ENCODE measurements at places on chromosomes 4 and X. TPM values are rescaled to one million over a fixed set of nuclear protein-coding genes. Genes with fewer than 3 reads are reported as not detected.

DNA sequence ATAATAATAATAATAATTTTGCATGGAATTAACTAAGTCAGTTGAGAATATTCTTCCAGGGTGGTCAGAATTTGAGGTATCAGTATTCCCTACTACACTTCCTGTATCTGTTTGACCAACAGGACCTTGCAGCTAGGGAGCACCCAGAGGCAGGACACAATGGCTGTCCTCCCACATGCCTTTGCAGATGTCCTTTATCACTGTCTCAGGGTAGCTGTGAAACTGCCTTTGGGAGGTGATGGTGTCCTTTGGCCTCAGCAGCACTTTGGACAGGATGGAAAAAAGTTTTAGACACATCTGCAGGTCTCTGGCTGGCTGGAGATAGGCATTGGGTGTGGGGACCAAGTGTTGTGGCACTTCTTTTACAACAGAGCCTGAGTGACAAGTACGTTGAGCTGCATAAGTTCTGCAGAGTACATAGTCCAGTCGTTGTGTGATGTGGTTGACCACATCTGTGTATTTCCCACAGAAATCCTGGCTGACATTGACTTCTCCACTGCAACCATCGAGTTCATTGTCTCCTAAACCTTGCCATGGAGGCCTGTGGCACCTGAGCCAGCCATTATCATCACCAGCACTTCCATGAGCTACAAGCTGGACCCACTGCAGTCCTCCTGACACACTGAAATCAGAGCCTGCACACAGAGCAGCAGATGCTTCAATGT is 19.1 kb upstream of the UBA6 start:
- DNase-seq: no peak

DNA sequence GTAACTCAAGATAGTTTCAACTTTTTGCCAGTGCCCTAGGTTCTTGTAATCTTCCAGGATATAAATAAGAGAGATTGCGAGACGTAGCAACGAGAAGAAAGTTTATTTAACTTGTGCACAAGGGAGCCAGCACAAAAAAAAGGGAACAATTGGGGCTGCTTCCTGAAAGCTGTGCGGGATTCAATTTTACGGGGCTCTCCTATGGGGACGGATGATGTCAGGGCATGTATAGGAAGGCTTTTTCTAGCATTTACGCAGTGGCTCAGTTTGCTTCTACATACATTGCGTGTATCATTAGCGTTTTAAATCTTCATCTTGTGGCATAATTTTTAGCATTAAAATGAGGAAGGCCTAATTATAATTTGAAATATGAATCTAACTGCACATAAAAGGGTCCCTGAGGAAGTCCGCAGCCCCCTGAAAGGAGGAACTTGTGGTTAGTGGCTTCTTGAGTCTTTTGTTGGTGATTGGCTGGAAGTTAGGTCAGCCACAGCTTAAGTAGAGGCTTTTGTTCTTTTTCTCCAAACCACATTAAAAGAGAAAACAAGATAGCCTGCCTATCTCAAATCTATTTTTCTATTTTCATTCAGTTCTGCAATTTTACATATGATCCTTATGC is 668.2 kb upstream of the NDST4 start:
- DNase-seq: no peak

C4orf54 gene
- under 0.01 TPM for total RNA-seq

SHISA3 gene
- 0.33 TPM for total RNA-seq
